Immature natural killer cell (primary cell): ENCODE measurements at places on chromosomes 2 and 18.

- peaks cover 4% of the 10 kb centered on the region for H3K27me3 ChIP-seq
- H3K36me3 ChIP-seq, result no peaks in the 10 kb centered on the region
- H3K4me3 ChIP-seq, result no peak overlapping the region
- H3K27ac ChIP-seq, result no peak overlapping the region
- no peak for DNase-seq
Observed at GRCh38 chr2:10239561-10239967, 63.1 kb upstream of the HPCAL1 start.

- no peaks in the 10 kb centered on the region for H3K36me3 ChIP-seq
- H3K27me3 ChIP-seq, result peaks cover 2% of the 10 kb centered on the region
- no peak overlapping the region for H3K4me3 ChIP-seq
- H3K27ac ChIP-seq, result no peak overlapping the region
- H3K4me1 ChIP-seq, result no peaks in the 10 kb centered on the region
Observed at GRCh38 chr2:216661639-216662375, 28.6 kb downstream of the IGFBP2 start.

GRCh38 chr2:68516051-68516955 is 48.9 kb downstream of the APLF start:
- no peaks in the 10 kb centered on the region for H3K36me3 ChIP-seq
- H3K4me3 ChIP-seq, result no peak overlapping the region
- no peaks in the 10 kb centered on the region for H3K4me1 ChIP-seq
- H3K27me3 ChIP-seq, result peaks cover 15% of the 10 kb centered on the region

DNA sequence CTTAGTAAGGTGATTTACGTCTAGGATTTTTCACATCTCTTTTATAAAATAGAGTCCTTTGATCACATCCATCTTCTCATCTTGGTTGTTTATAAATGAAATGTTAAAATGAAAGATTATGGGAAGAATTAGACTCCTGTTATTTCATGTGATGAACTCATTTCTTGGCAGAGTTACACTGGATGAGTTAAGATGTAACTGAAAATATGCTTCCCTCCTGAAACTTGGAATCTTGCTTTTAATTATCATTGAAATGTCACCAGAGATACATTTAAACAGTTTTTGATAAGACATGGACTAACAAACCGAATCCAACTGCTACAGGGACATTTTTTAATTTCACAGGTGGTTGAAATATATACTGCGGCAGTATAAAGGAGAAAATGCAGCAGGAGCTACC is 274.0 kb downstream of the DLGAP1 start:
- no peaks in the 10 kb centered on the region for H3K27me3 ChIP-seq
- H3K4me1 ChIP-seq, result no peaks in the 10 kb centered on the region
- H3K4me3 ChIP-seq, result no peak overlapping the region
- no peak overlapping the region for H3K27ac ChIP-seq
- DNase-seq, result no peak

DNA sequence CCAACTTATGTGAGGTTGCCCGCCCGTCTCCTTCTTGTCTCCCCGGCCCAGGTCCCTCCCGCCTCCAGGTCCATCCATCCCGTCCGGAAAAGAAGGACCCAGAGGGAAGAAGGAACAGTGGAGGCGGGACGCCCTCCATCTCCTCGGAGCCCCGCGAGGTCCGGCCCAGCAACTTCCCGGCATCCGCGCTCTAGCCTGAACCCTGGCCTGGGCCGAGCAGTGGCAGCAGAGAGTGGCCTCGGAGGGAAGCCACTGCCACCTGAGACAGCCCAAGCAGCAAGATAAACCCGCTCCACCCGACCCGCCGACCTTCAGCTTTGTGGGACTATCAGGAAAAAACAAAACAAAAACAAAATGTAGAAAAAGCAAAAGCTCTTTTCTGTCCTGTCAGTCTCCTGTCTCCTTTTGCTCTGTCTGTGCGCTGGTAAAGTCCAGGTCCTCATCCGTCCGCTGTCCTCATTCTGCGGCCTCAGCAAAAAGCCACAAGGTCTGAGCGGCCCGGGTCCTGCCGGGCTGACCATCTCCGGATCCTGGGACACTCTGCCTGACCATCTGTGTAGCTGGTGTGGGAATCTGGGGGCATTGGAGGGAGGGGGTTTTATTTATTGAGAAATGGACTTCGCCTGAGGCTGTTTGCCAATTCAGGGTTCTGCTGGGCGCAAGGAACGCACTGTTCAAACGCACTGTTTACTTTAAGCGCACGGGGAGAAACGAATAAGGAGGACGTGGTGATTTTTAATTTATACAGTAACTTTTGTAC is 3.1 kb downstream of the DLX1 start:
- peaks cover 55% of the 10 kb centered on the region for H3K4me1 ChIP-seq
- H3K4me3 ChIP-seq, result no peak overlapping the region
- peaks cover 79% of the 10 kb centered on the region for H3K27me3 ChIP-seq
- no peaks in the 10 kb centered on the region for H3K36me3 ChIP-seq
- no peak overlapping the region for H3K27ac ChIP-seq

DNA sequence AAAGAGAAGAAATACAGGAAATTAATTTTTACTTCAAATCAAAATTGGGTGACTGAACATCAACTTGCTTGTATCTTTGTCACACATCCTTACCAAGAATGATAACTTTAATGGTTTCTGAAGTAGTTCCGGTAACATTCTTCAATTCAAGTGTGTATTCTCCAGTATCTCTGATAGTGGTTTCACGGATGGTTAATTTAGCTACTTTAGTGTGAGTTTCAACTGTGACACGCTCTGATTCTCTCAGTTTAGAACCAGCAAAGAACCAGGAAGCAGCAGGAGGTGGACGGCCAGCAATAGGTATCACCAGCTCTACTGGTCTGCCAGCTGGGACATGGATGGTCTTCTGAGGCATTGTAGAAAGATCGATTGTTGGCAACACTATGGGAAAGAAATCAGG is 62.3 kb downstream of the PLEKHA3 start:
- H3K4me1 ChIP-seq, result no peaks in the 10 kb centered on the region
- H3K27me3 ChIP-seq, result peaks cover 3% of the 10 kb centered on the region
- H3K36me3 ChIP-seq, result peaks cover 42% of the 10 kb centered on the region
- H3K27ac ChIP-seq, result no peak overlapping the region
- no peak for DNase-seq
- no peak overlapping the region for H3K4me3 ChIP-seq

GRCh38 chr2:180227461-180227860 is 220.4 kb upstream of the CWC22 start:
- no peak overlapping the region for H3K4me3 ChIP-seq
- DNase-seq, result no peak
- no peak overlapping the region for H3K27ac ChIP-seq
- H3K27me3 ChIP-seq, result no peaks in the 10 kb centered on the region

GRCh38 chr2:231926180-231926741 is at the start of gene NPPC:
TSS of gene NPPC (minus strand) at chr2:231926396. CDS start at chr2:231926249, 147 bp downstream.
- peaks cover 4% of the 10 kb centered on the region for H3K27me3 ChIP-seq
- H3K4me3 ChIP-seq, result peak within 1 kb of the TSS; percentile 46
- no peak for DNase-seq
- H3K27ac ChIP-seq, result no peak within 1 kb of the TSS
- H3K36me3 ChIP-seq, result no peaks in the 10 kb centered on the region

DNA sequence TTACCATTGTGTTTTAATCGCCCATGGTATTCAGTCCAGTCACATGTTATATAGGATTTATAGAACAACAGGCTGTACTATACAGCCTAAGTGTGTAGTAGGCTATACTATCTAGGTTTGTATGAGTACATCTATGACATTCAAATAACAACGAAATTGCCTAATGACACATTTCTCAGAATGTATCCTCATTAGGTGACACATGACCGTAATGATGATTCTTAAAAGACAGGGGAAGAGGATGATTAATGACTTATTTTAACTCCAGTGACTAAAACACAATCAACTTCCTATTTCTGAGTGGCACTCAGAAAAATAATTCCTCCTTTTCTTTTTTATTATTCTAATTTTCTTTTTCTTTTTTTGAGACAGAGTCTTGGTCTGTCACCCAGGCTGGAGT is 63.0 kb upstream of the ACSL3 start:
- H3K4me3 ChIP-seq, result no peak overlapping the region
- H3K36me3 ChIP-seq, result no peaks in the 10 kb centered on the region
- H3K4me1 ChIP-seq, result no peaks in the 10 kb centered on the region
- peaks cover 2% of the 10 kb centered on the region for H3K27me3 ChIP-seq
- no peak for DNase-seq

DNA sequence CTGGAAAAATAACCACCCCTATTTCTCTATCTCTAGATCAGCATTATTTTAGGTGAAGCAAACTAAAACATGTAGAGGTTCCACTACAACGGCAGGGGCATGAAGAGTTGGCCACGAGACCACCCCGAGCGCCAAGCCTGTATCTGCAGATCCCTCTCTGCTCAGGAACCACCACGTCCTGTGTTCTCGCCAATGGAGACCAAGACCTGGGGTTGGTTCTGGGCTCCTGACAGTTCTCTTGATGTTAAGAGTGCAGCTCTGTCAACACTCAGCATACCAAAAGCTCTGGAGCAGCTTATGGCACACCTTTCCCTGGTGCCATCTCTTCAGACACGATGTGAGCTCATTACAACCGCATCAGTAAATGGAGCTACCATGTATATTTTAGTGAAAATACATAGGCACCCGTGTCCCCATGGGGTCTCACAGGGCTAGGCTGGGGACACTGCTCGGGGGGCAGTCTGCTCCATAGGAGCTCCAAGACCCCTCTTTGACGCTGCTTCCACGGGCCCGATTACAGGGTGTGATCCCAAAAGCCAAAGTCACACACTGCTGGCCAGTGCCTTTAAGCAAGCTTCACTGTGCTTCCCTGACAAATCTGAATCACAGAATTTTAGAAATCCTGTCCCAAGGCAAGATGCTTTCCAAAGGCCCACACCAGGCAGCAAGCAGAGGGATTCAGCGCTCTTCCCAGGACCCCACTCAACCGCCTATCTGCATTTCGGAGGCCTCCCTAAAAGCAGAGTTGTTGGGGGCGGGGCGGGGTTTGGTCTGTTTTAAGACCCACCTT is 72.2 kb downstream of the EMILIN2 start:
- H3K27ac ChIP-seq, result no peak overlapping the region
- no peak overlapping the region for H3K4me3 ChIP-seq
- H3K4me1 ChIP-seq, result peaks cover 16% of the 10 kb centered on the region
- H3K27me3 ChIP-seq, result peaks cover 1% of the 10 kb centered on the region

DNA sequence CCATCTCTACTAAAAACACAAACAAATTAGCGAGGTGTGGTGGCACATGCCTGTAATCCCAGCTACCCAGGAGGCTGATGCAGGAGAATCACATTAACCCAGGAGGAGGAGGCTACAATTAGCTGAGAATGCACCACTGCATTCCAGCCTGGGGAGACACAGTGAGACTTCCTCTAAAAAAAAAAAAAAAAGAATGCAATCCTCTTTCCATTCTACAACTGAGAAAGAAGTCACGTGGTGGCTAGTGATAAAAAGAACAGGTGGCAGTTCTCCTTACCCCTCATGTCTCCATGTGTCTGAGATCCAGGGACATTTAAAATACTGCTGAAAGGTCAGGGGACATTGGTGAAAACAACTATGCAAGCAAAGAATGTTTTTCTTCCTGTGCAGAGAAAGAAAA is 24.4 kb upstream of the GPR39 start:
- H3K4me1 ChIP-seq, result no peaks in the 10 kb centered on the region
- no peak overlapping the region for H3K4me3 ChIP-seq
- no peak for DNase-seq
- no peaks in the 10 kb centered on the region for H3K27me3 ChIP-seq

DNA sequence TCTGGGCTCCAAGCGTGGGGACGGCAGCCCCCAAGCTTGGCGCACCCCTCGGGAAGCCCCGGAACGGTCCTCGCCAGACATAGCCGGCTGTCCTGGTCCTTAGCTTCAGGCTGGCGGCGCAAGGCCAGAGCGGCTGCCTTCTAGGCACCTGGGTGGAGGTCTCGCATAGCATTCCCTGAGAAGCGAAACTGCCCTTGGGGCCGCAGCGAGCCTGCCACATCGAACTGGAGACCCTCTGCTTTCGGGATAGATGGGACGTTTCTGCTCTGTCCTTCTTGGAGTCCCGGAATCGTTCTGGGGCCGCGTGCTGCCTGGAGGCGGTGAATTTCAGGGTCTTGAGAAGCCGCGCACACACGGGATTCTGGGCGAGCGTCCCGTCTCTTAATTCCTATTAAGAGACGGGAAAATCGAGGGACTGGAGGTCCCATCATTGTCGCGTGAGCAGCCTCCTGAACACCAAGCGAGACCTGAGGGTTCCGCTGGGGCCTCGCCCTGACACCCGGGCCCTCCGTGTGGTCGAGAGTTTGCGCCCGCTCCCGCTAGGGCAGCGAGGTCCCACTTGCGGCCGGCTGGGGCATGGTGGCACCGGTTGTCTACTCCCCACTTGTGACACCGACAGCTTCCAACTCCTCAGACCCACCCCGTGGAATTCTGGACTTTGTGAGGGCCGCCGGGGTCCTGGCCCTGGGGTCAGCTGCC is 9.7 kb upstream of the EN1 start:
- H3K27ac ChIP-seq, result no peak overlapping the region
- peaks cover 10% of the 10 kb centered on the region for H3K4me1 ChIP-seq
- H3K4me3 ChIP-seq, result no peak overlapping the region
- no peak for DNase-seq

GRCh38 chr2:210531050-210531449 is 25.3 kb upstream of the CPS1 start:
- H3K27ac ChIP-seq, result no peak overlapping the region
- no peak overlapping the region for H3K4me3 ChIP-seq
- no peak for DNase-seq
- no peaks in the 10 kb centered on the region for H3K36me3 ChIP-seq

DNA sequence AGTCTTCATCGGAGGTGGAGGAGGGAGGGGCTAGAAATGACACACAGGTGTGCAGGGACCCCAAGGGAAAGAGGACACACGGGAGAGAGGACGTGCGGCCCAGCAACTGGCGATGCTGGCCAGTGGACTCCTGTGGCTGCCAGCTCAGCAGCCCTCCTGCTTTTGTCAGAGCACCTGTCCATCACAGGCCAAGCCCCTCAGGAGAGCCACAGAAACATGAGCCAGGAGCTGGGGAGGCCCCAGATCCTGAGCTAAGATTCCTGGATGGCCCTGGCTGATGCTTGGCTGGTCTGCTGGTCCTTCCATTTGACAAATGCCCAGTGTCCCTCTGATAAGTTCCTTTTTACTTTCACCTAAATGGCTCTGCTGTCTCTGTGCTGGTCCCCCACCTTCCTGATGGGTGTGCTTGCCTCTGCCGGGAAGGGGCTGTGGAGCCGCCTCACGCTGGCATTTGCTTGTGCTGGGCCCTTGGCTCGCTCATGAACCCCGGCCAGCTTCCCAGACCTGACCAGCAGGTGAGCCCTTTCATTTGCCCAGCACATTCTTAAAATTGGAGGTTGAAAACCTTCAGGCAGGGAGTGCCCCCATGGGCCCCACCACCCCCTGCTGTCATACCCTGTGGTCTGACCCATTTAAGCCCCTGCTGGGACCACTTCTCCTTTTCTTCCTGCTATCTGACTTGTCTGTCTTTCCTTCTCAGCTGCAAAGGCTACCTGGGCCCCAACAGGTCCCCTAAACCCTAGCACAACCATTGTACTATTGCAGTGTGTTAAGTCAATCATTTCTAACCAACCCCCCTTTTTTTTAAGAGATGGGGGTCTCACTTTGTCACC is 37.3 kb downstream of the CYP27C1 start:
- peaks cover 5% of the 10 kb centered on the region for H3K27me3 ChIP-seq
- no peak for DNase-seq
- peaks cover 7% of the 10 kb centered on the region for H3K4me1 ChIP-seq

- DNase-seq, result no peak
- H3K36me3 ChIP-seq, result no peaks in the 10 kb centered on the region
- no peak overlapping the region for H3K4me3 ChIP-seq
- H3K27ac ChIP-seq, result no peak overlapping the region
- no peaks in the 10 kb centered on the region for H3K27me3 ChIP-seq
Observed at GRCh38 chr2:109647636-109648035, 33.5 kb downstream of the SOWAHC start.

- DNase-seq, result no peak
- H3K4me3 ChIP-seq, result no peak overlapping the region
- no peak overlapping the region for H3K27ac ChIP-seq
- H3K27me3 ChIP-seq, result peaks cover 4% of the 10 kb centered on the region
Observed at GRCh38 chr2:206988884-206989283, 49.6 kb downstream of the CPO start.
